ENCODE measurements at places on chromosomes 16 and 17. TPM values are rescaled to one million over a fixed set of nuclear protein-coding genes. Genes with fewer than 3 reads are reported as not detected.

DNA sequence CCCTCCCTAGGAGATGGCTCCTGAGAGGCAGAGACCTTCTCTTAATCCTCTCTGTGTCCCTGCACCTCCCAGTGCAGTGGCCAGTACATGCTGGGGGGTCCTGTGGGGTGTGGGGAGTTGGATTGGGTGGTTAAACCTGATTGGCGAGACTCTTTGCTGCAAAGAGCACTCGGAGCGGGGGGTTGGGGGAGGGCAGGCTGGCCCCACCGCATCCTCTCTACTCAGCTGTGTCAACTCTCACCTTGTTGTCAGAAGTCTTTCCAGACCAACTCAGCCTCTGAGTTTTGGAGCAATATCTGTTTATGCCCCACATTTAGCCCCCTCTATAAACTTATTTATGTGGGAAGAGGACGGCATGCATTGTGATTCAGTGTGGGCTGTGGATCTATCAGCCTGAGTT is 40.0 kb downstream of the SMARCE1 start:
- peak; percentile 58 for DNase-seq

DNA sequence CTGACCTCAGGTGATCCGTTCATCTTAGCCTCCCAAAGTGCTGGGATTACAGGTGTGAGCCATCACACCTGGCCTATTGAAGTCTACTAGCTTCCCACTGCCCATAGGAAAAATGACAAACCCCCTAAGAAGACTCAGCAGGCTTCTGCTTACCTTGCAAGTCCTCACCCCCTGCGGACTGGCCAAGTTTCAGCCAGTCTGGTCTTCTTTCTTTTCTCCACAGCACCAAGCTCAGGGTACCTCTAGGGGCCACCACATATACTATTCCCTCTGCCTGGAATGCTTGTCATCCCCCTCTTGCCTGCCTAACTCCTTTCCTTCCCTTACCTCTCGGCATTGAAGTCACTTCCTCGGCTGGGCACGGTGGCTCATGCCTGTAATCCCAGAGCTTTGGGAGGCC is 31.2 kb downstream of the ABCC3 start:
- DNase-seq, result no peak

- peak; percentile 52 for DNase-seq
These were observed 802 bp upstream of the TOB1 start for GRCh38 chr17:50866950-50867362.

GRCh38 chr17:45825792-45826191 is 18.9 kb upstream of the SPPL2C start:
- DNase-seq, result no peak

- no peak for DNase-seq
These were observed 4.1 kb downstream of the KRT31 start for GRCh38 chr17:41393294-41393693.

GRCh38 chr16:69563605-69564580 is 1.9 kb upstream of the NFAT5 start:
- no peak for DNase-seq

DNA sequence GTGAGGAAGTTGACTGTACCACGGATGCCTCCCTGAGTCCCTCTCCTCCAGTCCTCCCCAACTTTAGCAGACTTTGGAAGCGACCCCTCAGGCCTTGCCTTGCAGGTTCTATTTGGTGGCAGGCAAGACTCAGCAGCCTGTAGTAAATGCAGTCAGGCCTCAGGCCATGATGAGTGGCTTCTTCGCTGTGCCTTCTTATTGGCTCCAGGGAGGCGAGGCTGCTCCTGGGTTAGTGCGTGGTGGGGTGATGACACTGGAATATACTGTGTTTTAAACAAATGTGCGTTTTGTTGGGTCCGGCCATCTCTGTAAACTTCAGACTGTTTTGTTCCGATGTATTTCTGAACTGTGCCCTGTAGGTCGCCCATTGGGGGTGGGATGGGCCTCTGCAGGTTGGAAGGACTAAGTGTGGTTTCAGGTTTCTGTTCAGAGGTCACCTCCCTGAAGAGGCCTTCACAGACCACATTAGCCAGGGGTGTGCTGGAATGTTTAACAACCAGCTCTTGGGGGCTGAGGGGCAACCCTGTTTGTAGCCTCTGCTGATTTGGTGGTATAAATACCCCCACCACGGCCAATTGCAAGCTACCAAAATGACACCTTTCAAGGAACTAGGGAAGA is 62.5 kb downstream of the CYLD start:
- no peak for DNase-seq

DNA sequence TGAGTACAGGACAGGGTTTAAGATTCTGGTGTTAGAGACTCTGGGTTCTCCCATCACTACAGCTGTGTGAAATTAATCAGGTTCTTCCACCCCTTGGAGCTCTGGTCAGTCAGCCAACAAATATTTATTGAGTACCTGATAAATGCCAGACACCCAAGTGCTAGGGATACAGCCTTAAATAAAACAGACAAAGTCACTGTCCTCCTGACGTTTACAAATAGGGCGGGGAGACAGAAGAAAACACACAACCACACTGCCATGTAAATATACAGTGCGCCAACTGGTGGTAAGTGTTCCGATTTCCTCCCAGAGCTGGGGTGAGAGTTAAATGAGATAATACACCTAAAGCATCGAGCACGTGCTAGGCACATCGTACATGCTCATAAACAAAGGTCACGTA is 121.0 kb downstream of the COPRS start:
- DNase-seq, result no peak

DNA sequence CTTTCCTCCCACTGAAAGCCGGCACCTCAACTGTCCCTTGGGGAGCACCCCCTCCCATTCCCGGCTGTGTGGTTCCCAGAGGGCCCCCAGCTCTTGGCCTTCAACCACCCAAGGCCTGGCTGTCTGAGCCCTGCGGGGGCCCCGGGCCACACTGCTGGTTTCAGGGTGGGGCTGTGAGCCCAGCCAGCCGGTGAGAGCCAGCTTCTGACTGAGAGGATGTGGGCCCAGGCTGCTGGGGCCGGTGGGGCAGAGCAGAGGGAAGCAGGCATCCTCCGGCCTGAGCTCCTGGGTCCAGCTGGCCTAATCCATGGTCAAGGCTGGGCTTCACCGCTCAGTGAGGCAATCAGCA is 875 bp upstream of the LGALS3BP start:
- no peak for DNase-seq

DNA sequence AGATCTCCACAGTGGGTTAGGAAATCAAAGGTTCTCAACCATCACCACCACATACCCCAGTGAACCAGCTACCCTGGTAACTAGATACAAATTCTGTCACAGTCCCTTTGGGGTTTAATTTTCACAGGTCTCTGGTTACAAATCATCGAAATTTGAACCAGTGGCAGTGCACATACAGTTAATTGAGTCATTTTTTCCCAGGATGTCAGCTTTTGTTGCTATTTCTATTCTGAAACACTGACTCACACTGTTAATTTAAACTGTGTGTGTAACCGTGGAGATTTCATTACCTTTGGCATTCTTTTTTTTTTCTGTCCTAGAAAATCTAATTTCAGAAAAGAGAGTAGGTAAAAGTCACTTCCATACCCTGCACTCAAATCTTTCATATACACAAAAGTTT is 511.5 kb downstream of the TOX3 start:
- no peak for DNase-seq

- DNase-seq, result no peak
These were observed 222.3 kb upstream of the TNRC6C start for GRCh38 chr17:77736199-77736585.

- peak; percentile 75 for DNase-seq
These were observed 13.1 kb upstream of the MSI2 start for GRCh38 chr17:57243171-57243622.

DNA sequence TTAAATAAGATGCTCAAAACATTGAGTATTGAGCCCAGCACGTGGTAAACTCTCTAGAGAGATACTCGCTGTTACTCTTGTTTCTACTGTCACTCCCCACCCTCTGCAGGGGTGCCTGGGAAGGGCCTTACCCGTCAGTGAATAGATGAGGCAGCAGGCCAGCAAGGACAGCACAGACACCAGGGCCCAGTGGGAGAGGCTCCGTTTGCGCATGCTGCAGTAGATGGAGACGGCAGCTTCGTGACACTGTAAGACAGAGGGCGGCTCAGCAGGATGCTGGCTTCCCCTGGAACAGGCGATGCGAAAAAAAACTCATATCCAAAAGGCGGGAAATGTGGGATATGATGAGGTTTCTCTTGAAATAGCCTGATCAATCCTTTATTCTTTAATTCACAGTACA is 20.0 kb downstream of the SLC38A8 start:
- DNase-seq, result no peak

- no peak for DNase-seq
These were observed 61.5 kb downstream of the NF1 start for GRCh38 chr17:31156326-31156725.

ACSM2A gene
- not detected for total RNA-seq

RAB40B gene
- 1.6 TPM for total RNA-seq

SOX8 gene
- 2.3 TPM for total RNA-seq

NTN3 gene
- total RNA-seq, result not detected

STX8 gene
- total RNA-seq, result 63.2 TPM

PERCC1 gene
- 0.30 TPM for total RNA-seq

DNAI2 gene
- 0.66 TPM for total RNA-seq

CLEC3A gene
- not detected for total RNA-seq

NEUROD2 gene
- total RNA-seq, result not detected

All from CD4-positive, alpha-beta T cell (primary cell).